Ascending aorta (tissue), 2 donors: ENCODE measurements at places on chromosomes 1 and 21. TPM values are rescaled to one million over a fixed set of nuclear protein-coding genes. Genes with fewer than 3 reads are reported as not detected.

DNA sequence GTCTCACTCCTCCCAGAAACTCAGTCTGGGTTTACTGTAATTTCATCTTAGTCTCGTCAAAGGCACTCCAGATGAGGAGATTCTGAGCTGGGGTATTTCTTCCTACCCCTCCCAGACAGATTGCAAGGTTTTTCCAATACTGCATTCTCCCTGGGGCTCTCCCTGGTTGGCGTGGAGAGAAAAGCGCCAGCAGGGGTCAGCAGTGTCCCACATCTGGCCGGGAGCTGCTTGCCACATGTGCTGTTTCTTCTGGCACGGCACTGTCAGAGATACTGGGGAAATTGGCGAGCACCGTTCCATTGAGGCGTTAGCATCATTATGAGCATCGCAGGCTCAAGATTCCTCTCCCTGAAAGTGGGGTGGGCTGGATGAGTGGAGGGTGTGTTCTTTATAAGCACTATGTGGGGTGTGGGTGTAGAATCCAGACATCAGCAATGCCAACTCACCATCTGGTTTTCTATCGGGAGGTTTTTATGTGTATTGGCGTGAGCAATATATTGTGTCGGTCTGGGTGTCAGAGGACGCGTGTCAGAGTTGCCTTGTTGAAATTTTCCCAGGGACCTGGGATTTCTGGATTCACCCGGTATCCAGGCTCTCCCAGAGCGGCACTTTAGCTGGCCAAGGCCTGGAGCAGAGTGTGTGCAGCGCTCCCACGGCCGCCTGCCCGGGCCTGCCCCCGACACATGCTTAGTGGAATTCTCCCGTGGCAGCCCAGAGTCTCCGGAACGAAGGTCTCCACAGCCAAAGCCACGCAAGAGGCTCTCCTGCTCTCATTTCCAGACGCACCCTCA lies 8.0 kb upstream of the NAV1 start:
- DNase-seq, result peak; percentile 51

- DNase-seq, result no peak
These were observed 120.8 kb upstream of the ADGRL2 start for GRCh38 chr1:81679942-81680341.

The BSND gene
- not detected for total RNA-seq

The PRAMEF27 gene
- not detected for total RNA-seq

GRCh38 chr1:27327964-27328363 lies 6.0 kb downstream of the TMEM222 start:
- no peak for DNase-seq

- DNase-seq, result no peak
These were observed 11.7 kb downstream of the CD2 start for GRCh38 chr1:116765962-116766361.

DNA sequence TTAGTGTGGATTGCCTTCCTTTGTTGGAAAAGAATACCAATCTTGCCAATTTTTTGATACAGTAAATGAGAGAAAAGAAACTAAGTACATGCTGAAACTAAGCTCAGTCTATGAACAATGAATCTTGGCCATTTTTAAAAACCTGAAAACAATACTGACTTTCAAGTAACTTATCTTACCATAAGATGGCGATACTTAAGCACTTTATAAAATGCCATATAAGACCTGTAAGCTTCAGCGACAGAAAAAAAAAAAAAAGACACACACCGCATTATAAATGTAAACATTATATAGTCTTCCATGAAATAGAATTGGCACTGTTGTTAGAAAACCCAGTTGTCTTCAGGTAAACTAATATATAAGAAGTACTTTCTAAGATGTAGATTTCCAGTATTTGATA lies 3.0 kb downstream of the OLFM3 start:
- no peak for DNase-seq

- DNase-seq, result no peak
These were observed 68.0 kb downstream of the USP25 start for GRCh38 chr21:15797577-15798363.

DNA sequence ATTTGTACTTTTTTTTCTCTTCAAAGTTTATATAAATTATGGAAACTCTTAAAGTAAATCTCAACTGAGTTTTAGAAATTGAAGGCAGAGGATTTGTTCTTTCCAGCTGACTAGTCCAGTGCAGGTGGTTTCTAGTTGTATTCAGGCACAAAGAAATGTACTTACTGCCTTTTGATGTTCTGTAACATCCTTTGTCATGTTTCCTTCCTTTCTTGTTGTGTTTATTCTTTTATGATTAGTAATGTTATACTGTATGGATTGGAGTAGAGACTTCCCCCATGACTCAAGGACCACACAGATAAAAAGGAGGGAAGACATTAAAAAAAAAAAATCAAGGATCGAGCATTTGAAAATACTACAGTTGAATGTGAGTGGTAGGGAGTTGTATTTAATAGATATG lies 8.0 kb downstream of the HIPK1 start:
- no peak for DNase-seq

DNA sequence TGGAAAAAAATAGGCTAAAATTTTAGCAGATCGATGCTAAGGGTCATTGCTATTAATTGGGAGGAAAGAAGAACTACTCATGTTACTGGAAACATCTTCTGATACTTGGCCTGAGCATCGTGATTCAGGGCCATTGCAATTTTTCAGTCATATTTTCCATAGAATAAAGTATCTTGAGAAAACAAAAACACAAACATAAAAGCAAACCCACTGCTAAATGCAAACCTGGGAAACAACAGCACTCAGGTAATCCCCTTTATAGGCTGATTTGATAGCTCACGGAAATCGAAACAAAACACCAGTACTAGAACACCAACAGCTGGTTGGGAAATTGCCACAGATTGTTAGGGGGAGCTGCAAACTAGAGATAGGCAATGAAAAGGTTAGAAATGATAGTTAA lies 172.9 kb upstream of the ESRRG start:
- DNase-seq, result no peak

DNA sequence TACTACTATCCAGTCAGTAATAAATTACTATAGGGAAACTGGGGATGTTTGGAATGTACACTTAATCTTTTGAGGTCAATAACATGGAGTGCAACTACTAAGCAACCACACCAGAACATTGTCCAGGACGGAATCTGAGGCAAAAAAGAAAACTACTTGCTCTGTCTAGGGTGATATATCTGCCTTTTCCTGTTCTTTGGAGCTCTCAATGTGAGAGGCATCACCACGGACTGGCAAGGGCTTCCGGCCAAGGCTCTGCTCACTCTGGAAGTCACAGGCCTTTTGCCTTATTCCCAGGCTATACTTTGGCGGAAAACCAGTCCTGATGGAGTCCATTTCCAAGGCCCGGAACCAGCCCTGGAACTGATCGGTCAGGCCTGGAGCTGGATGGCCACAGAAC lies 94.2 kb downstream of the DTL start:
- no peak for DNase-seq

GRCh38 chr1:26970810-26971209 lies 10.5 kb upstream of the KDF1 start:
- no peak for DNase-seq
